ENCODE measurements at places on chromosomes 5 and 9.

DNA sequence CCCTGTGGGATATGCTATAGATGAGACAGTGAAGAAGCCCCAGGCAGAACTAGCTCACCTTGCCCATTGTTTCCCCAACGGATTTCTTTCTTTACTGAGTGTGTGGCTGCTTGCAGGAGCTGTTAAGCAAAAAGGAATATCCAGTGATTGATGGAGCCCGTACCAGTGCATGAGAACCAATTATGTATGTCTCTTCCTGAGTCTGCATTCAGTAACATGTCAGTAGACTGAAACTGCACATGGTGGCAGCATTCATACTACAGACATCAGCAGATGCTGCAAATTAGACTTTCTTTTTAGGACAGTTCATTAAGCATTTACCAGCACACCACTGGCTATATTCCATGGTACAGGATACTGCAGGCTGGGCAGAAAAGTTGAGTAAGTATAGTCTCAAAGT lies 90.3 kb upstream of the PLCXD3 start:
- DNase-seq, result peak; percentile 41

- DNase-seq, result no peak
Measured at GRCh38 chr9:129270205-129270604, 92.1 kb upstream of the IER5L start.

DNA sequence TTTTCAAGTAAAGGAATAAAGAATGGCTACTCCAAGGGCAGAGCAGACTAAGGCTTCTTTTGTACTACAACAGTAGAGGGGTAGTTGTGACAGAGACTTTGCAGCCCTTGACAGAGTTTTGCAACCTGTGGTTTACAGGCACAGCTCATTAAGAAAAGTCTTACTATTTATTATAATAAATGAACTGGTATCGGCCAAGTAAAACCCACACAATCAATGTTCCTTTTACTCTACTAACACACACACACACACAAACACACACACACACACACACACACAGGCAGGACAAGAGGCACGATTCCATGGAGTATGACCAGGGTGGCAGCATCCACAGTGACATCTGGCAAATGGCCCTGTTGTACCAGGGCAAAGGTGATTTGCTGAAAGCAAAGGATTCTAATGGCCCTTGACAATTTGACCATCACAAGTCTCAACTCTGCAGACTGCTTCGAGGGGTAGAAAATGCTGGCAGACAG lies 59.1 kb upstream of the GOLPH3 start:
- no peak for DNase-seq

GRCh38 chr5:42422656-42423280 lies 471 bp upstream of the GHR start:
- no peak for DNase-seq

DNA sequence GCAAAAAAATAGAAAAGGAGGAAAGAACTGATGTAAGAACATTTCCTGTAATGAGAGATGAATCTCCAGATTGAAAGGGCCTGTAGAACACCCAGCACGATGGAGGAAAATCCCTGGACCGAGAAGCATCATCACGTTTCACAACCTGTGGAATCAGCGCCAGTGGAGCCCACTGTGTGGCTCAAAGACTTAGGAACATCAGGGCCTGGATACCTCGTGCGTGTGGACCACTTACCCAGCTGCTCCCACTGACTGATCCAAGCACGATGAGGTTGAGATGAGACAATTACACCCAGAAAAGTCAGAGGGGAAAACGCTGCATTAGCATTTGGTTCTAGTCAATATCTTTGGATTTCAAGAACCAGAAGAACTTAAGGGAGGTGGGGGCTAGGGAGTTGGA lies 224.6 kb downstream of the SYK start:
- DNase-seq, result no peak

GRCh38 chr9:5336688-5337087 lies 3.0 kb downstream of the RLN1 start:
- DNase-seq, result no peak

DNA sequence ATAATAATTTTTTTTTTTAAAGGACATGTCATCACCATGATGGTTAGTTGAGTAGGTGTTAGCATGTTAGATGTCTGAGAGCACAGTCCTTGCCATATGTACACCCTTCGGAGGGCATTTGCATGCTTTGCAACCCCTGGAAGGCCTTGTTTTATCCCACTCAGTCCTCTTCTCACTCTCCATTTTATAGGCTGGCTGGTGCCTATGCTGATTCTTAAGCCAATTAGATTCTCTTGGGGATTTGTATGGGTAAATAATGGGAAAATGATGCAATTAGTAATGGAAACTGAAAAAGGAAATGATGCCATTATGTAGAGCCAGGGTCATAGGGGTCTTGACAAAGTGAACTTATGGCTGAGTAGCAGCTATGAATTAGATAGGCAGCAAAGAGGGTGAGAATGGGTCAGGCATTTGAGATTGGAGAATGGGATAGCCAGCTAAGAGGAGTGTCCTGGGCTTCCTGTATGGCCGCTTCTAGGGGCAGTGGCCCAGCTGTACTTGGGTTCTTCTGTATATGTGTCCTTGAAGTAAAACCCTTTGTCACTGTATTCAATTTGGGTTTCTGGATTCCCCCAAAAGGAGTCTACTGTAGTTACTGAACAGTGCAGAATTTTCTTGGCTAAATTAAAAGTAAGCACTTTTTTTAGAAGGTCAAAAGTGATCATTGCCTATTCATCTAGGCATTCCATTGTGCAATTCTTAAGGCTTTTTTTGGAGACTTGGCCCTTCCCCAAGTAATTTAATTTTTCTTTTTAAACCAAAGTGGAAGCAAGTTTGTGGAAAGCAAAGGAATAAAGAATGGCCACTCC lies 31.6 kb downstream of the LRRTM2 start:
- DNase-seq, result no peak

- DNase-seq, result peak; percentile 78
Measured at GRCh38 chr9:121700165-121700831, 48.9 kb downstream of the DAB2IP start.

DNA sequence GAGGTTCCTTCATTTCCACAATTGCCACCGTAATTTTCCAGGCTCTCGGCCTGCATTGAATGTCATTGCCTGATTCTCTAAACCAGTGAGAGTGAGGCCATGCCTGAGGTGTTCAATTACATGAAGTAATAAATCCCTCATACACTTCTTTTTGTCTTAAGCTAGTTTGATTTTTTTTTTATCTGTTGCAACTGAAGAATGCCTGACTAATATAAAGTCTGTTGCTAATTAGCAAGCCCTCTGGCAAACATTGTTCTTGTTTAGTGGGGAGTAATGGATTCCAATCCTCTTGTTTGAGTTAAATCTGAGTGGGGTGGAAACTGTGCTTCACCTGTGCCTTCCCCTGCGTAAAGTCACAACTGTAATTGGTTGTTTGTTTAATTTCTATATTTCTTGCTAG lies 338.1 kb upstream of the ATP10B start:
- DNase-seq, result no peak

GRCh38 chr5:158801268-158801667 lies 298.4 kb downstream of the EBF1 start:
- DNase-seq, result no peak

DNA sequence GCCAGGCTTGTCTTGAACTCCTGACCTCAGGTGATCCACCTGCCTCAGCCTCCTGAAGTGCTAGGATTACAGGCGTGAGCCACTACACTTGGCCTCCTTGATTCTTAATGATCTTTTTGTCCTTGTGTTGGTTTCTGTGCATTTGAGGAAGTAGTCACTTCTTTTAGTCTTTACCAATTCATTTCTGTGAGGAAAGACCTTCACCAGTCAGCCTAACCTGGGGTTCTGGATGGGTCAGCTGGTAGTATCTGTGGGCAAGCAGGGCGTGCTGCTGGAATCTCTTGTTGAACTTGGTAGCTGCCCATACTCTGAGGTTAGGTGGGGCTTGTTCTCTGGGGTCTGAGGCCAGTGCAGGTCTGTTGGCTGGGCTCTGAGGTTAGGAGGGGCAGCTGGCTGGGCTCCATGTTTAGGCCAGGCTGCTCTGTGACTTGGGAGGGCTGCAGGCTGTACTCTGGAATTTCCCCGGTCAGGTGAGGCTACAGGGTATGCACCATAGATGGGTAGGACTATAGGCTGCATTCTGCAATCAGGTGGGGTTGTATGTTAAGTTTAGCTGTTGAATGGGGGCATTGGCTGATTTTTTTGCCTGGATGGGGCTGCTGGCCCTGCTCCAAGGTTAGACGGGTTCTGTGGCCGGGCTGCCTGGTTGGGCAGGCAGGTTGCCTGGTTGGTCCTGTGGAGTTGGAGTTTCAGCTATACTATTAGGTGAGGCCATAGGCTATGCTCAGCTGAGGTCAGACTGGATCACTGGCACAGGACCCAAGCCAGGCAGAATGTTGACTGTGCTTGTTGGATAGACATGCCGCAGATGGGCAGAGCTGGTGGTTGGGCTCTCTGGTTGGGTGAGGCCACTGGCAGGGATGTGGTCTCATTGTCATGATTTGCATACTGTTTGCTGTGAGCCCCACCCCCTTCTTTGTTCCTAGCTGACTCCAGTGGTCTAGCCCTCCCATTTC lies 19.2 kb downstream of the UBAP1 start:
- no peak for DNase-seq

- no peak for DNase-seq
Measured at GRCh38 chr5:132480893-132481595, 9.5 kb downstream of the IRF1 start.

GRCh38 chr5:55338810-55339243 lies 31.0 kb downstream of the MTREX start:
- no peak for DNase-seq

DNA sequence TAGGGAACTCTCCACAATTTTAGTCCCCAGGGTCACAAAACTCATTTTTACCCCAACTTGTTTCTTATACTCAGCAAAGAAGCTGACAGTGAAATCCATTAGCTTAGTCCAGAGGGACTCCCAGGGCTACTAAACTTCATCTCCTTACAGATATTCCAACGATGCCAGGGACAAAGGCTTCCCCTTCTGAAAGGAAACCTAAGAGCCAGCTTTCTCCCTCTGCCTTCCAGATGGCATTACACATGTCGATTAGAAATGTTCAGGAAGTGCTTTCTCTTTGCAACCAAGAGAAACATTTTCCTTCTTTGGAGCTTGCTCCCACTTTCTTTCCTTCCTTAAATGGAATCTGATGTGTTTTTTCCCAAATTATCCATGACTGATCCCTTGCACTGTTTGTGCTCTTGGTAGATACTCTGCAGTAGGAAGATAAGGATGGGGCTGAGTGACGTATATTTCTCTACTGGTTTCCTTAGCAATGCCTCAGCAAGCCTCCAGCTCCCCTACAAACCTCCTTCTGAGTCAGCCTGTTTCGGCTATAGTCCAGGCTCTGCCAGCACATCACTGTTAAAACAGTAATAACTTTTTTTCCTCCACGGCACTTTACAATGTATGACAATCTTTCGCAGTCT lies 43.0 kb upstream of the HTR4 start:
- no peak for DNase-seq

DNA sequence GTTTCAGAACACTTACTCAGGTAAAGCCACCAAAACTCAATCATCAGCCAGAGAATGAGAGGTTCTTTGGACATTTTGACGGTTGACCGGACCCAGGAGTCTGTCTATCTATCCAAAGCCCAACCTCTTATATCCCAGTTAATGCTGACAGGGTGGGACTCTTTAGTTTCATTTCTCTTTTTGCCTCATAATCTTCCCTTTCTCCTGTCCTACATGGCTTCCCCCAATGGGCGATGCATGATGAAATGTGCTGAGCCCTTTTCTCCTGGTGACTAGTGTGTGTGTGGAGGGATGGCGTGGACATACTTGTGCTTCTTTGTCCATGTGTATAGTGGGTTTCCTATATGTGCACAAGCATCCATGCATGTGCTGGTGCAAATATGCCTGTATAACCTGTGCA lies at the start of gene TIMD4:
Gene TIMD4, minus strand, starts transcription at position 102 of the 400 bp plus-strand sequence. Its CDS starts 28 bp downstream, at position 74.
- no peak for DNase-seq

GRCh38 chr9:93059011-93059714 lies 662 bp downstream of the SUSD3 start:
- peak; percentile 57 for DNase-seq

DNA sequence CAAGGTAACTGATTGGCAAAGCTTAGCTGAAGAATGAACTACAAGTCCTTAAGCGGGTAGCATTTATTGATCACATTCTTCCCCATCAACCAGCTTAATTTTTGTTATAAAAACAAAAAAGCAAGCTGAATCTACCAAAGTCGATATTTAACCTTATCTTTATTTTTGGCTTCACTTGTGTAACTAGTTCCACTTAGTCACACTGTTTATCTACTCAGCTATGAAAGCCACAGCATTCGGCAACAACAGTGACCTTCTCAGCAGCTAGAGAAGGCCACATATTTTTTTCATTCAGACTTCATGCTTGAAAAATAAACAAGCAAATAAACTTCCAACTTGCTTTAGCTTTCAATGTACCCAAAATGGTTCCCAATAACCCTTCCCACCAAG lies 69.4 kb downstream of the KLHL3 start:
- DNase-seq, result no peak

- DNase-seq, result no peak
Measured at GRCh38 chr9:86079421-86079831, 19.9 kb downstream of the GOLM1 start.

DNA sequence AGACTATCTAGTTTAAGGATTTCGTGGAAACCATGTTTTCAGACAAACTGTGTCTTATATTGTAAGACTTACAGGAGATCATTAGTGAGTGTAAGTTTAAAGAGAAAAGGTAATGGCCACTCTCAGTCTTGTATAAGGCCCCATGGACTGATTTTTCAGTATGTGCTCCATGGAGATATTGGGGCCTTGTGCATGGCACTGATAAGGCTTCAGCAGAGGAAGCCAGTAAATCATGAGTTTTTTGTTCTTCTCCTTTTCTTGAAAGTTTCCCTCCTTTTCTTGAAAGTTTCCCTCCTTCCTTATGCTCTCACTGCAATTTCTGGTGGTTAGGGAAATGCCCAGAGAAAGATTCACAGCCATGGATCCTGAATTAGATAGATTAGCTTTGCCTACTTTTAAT lies 471.3 kb downstream of the LRRC70 start:
- DNase-seq, result no peak

GRCh38 chr9:120841930-120842684 lies 615 bp downstream of the PSMD5 start:
- no peak for DNase-seq

DNA sequence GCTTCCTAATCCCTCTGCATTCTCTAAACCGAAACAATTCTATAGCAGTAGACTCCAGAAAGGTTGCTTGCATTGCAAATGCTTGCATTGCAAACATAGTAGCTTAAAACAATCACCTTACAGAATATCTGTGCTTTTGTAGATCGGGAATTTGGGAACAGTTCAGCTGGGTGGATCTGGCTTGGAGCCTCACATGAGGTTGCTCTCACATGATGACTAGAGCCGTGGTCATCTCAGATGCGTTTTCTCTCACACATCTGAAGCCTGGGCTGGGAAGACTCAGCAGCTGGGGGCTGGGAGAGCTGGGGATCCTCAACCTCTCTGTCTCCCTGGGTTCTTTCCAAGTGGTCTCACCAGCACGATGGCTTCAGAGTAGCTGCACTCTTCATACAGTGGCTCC lies 127.8 kb downstream of the MSX2 start:
- DNase-seq, result no peak
